ENCODE measurements at places on chromosomes 11 and 22.

- DNase-seq = peak; percentile 86
These were observed 35.8 kb upstream of the FCHSD2 start for GRCh38 chr11:73177778-73178539.

- DNase-seq = no peak
These were observed 6.3 kb downstream of the OVOL1 start for GRCh38 chr11:65793144-65793581.

DNA sequence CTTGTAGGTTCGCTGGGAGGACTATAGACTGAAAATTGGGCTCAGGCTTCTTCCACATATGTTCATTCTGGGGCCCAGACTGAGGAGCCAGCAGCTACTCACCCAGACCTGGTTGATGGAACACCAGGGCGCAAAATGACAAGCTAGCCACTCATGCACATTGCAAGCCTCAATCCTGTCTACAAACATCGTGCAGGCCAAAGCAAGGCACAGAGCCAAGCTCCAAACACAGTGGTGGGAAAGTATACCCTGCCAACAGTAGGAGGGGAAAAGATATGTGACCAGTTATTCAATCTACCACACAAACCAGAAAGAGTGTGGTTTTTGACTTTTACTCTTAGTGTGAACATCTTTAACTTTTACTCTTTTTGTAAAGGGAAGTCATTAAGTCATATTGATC is 660.5 kb downstream of the NTM start:
- DNase-seq = no peak

DNA sequence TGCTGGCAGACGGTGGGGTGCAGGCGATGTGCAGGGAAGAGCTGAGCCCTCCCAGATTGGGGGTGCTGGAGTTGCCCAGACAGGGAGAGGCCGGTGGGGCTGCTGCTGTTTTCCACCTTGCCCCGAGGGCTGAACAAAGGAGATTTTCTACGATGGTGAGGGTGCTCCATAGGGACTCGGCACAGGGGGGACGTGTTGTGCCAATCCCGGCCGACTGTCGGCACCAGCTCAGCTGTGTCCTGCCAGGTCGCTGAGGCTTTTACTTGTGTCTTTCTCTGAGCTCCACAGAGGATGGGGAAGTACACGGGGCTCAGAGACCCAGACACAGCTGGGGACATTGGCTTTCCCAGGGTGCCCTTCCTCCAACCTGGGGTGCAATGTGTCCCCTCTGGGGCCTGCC is 816.8 kb downstream of the BRD1 start:
- no peak for DNase-seq

GRCh38 chr22:33792832-33793231 is 127.4 kb downstream of the LARGE1 start:
- DNase-seq = no peak

DNA sequence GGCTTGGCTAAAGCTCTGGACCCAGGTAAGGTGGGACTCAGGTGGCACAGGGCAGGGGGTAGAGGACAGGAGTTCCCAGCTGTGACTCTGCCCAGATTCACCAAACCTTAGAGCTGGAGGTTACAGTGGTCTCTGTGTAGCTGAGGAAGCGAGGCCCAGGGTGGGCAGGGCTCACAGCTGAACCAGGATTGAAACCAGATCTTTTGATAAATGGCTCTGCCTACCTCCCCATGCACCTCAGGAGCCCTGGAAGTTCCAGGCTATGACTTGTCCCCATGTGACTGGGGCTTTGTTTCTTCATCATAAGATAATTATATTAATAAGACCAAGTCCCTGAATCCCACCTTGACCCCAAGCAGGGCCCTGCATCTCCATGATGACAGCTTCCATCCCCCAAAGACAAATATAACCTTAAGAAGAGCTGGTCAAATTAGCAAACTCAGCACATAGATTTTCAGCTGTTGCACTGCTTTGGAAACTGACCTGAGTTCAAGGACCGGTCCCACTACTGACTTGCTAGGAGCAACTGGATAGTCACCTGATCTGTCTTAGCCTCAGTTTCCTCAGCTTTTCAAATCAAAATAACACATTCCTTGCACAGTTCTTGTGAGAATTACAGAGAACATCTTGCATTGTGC is 21.3 kb upstream of the TSKU start:
- no peak for DNase-seq

DNA sequence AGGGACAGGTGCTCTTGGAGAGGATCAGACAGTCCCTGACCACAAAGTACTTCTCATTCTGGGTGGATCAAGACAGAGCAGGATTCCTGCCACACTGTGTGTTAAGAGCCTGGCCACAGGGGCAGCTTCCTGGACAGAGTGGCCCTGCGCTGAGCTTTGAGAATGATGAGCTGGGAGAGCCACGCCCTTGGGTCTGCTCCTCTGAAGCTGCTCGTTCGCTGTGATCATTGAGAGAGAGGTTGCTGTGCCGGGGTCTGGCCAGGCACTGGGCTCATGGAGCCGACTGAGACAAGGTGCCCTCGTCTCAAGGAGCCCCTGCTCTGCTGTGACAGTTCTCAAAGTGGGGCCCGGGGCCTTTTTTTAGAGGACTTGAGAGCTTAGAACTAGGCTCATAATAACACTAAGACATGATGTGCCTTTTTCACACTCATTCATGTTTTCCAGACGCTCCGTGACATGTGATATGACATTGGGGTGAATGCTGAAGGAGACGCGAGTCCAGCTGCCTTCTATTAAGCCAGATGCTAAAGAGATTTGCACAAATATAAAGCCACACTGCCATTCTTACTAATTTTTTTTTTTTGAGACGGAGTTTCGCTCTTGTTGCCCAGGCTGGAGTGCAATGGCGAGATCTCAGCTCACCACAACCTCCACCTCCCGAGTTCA is 1.6 kb upstream of the MFRP start:
- no peak for DNase-seq

DNA sequence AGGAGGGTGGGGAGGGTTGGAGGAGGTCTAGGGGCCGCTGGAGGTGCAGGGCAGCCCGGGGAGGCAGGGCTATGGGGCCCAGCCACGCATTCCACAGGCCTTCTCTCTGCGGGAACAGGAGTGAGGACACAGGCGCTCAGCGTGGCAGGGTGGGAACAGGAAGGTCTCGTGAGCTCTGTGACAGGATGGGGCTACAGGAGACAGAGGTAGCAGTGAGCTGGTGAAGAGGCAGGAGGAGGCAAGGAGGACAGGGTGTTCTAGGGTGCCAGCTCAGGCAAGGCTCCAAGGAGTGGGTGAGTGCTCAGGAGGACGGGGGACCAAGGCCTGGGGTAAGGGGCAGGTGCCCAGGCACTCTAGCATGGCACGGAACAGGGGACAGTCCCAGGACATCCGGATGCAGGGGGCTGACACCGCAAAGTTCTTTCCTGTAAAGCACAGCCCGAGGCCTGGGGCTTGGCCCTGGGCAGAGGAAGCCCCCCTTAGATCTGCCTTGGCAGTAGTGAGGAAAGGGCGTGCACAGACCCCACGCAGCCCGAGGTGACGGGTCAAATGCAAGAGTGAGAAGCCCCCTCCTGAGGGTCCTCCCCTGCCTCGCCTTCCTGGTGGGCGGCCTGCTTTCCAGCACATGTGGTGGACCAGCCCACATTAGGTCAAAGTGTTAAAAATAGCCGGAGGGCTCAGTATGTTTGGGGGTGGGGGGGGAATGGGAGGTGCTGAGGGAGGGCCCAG is 4.7 kb upstream of the NEAT1 start:
- DNase-seq = no peak

- no peak for DNase-seq
These were observed 20.8 kb downstream of the NPTXR start for GRCh38 chr22:38823076-38823475.

GRCh38 chr22:24319451-24319850 is 48.8 kb downstream of the SPECC1L start:
- DNase-seq = no peak

- DNase-seq = peak; percentile 42
These were observed 719 bp downstream of the TALDO1 start for GRCh38 chr11:748007-748359.
